ENCODE measurements at places on chromosomes 6 and 20.

- DNase-seq, result no peak
Observed at GRCh38 chr6:151811081-151811480, 3.6 kb downstream of the ESR1 start.

GRCh38 chr6:3878048-3878666, 29.0 kb downstream of the FAM50B start:
- no peak for DNase-seq

GRCh38 chr6:135145063-135145800, 35.9 kb upstream of the MYB start:
- DNase-seq, result no peak

GRCh38 chr6:30136570-30137286, 788 bp downstream of the TRIM40 start:
- DNase-seq, result no peak

- DNase-seq, result no peak
Observed at GRCh38 chr6:75621846-75622245, 20.2 kb downstream of the SENP6 start.

- DNase-seq, result no peak
Observed at GRCh38 chr20:3767110-3767426, 485 bp downstream of the ADISSP start.

DNA sequence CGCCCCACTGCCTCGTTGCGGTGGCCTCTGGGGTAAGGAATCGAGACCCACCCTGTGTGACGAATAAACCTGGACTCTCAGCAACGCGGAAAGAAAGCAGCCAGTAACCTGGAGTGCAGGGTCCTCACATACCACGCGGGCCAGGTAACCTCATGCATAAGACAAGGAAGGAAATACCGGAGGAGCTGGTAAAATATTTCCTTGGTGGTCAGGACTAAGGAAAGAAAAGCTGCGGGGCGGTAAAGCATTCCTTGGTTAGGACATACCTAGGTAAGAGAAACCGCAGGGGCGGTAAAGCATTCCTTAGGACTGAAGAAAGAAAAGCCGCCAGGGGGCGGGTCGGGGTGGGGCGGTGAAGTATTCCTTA, 80.7 kb downstream of the SYTL3 start:
- DNase-seq, result no peak

GRCh38 chr6:11848852-11849731, 70.5 kb upstream of the ADTRP start:
- no peak for DNase-seq

DNA sequence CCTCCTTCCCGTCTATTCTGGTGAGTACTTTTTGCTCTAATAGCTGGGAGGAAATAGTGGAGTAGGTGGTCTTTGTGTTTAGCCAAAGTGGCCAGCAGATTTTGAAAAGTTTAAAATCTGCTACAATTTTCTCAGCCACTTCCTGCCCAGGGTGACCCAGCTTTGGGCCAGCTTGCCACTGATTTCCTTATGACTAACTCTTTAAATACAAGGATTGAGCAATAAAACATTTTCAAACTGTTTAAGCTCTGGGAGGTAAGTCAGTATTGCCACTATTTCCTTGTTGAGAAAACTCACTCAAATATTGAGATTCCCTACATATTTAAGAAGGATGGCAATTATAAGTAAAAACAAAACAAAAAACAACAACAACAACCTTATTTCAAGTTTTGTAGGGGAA, 54.5 kb downstream of the TRMT11 start:
- no peak for DNase-seq

DNA sequence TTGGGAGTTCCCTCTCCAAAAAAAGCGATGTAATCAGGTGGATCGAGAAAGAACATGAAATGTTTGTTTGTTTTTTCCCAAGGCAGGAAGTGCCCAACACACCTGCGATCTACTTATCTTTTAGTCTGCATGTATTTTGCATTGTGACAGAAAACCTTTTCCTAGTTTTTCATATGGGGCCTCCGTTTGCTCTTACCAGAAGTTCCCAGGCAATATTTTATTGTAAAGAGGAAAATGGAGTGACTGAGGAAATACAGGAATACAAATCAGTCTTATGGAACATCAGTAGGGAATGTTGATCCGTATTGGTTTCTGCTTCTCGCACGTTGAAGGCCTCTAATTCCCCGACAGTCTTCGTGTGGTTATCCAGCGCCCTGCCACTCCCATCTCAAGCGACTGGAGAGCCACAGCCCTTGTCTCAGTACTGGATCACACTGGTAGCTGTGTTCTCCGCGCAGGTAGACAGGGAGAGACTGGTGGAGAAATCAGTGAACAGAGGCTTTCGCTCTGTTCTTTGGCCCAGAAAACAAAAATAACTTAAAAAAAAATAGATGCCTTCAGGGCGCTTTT, 107.4 kb downstream of the TRIM27 start:
- DNase-seq, result no peak

- no peak for DNase-seq
Observed at GRCh38 chr6:139407718-139408222, 33.3 kb upstream of the CITED2 start.

GRCh38 chr20:57953638-57954037, 243.8 kb upstream of the PMEPA1 start:
- no peak for DNase-seq

GRCh38 chr6:141174932-141175331, 957.8 kb upstream of the GJE1 start:
- DNase-seq, result no peak

GRCh38 chr6:150937132-150937906, 71.8 kb downstream of the MTHFD1L start:
- DNase-seq, result no peak

DNA sequence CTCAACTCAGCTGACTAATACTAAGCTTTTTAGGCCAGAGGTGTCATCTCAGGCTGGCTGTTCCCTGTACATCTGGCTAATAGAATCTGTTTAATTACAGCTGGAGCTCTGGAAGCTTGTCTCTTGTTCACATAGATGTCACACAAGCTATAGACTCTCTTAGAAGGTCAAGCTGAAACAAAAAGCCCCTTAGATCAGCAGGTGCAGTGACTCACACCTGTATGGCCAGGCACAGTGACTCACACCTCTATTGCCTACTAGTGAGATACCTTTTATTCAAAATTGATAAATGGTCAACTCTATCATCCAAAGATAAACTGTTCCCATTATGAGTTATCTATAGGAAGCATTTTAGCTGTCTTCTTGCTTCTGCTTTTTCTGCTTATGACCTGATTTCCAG, 29.9 kb upstream of the MTHFD1L start:
- no peak for DNase-seq

DNA sequence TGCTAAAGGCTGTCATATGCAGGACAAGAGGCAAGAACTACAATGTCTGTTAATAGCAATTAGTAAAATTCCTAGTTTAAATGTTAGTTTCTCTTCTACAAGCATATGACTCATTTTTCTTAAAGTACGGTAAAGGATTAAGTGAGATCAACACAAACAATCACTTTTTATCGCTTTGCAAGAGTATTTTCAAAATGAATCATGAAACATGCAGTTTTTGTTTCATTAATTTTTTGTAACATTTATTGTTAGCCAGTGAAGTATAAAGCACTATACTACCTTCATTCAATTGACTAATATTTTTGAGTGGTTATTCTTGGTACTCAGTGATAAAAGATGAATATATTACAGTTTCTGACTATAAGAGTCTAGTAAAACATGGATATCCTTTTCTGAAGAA, 138.6 kb downstream of the AHI1 start:
- no peak for DNase-seq

DNA sequence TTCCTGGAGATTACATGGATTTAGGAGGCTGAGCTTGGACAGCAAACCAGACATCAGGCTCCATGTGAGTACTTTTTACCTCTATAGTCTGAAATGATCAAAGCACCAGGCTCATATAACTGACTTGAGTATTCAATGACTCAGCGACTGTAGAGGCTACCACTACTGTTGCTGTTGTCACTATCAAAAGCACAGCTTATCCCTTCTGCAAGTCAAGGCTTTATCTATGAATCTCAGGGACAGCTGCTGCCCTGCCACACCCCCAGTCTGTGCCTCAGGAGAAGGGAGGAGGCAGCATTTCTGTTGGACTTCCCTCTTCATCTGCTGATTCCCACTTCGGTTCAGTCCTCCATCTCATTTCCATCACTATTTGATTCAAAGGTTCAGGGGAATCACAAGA, 80.5 kb upstream of the CNR1 start:
- DNase-seq, result no peak

DNA sequence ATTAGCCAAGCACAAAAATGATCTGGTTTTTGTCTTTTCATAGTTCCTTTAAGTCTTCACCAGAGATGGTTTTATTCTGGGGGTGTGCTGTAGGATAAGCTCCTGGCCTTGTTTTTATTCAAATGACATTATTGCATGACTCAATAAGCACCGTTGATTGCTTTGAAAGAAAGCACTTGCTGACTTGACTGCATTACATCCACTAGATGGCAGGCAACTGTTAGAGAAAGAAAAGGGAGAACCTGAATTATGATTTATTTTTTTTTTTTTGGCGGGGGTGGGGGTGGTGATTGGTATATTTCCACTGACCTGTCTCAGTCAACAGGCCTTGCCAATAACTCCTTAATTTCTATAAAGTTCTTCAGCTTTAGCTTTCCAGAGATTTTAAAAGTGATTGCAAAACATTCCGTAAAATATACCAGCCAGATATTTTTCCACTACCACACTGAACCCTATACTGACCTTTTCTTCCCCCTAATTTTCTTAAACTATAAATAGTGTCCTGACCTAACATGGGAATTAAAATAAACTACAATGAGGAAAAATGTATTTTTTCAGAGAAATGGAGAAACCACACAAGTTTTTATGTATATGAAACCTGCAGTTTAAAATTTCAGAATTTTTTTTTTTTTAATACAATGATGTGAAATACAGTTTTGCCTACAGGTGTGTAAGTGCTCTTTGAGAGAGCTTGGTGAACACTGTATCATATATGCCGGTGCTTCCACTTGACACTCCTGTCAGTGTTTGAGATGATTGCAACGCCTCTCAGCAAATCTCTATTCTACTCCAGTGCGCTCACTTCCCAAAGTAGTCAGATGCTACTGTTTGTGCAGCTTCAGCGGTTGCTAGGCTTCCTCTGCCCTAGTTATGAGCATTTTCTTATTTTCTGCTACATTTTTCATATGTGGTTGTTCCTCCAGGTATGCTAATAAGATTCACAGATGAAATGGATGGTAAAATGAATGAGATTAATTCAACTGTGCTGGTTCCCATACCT, 274.3 kb downstream of the CD109 start:
- DNase-seq, result no peak

- DNase-seq, result no peak
Observed at GRCh38 chr6:32158052-32158451, 4.1 kb downstream of the PPT2 start.

DNA sequence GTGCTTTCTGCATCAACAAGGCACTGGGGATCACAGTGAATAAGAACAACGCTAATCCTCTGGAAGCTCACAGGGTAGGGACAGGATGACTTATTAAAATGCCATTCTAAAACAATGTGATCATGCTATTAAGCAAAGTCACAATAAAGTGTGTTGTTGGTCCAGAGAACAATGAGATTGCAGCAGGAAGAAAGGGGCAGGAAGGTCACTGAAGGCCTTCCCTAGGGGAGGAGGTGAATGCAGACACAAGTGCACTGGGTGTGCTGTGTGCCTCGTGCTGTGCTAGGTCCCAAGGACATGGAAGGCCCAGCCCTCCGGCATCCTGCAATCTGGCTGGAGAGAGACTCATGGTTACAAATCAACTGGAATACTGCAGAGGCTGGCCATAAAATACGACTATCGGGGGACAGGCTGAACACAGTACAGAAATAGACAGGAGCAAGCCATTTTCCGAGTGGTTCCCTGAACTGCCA, 55.7 kb downstream of the LYRM4 start:
- no peak for DNase-seq

DNA sequence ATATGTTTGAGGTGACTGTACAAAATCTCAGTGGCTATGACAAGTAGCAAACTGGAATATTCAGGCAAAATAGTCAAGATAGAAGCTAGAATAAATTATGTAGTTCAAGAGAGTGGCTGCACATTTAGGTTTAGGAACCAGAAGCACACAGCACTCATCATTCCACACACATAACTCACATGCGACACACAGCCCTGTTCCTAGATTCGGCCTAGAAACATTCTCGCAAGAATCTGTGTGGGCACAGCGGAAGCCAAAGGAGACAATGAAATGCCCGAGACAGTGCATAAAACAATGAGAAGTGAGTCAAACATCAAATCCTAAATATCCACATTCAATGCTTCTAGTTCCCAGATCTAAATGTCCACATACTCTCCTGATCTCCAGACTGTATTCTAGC, 9.5 kb upstream of the SUPT3H start:
- DNase-seq, result no peak

DNA sequence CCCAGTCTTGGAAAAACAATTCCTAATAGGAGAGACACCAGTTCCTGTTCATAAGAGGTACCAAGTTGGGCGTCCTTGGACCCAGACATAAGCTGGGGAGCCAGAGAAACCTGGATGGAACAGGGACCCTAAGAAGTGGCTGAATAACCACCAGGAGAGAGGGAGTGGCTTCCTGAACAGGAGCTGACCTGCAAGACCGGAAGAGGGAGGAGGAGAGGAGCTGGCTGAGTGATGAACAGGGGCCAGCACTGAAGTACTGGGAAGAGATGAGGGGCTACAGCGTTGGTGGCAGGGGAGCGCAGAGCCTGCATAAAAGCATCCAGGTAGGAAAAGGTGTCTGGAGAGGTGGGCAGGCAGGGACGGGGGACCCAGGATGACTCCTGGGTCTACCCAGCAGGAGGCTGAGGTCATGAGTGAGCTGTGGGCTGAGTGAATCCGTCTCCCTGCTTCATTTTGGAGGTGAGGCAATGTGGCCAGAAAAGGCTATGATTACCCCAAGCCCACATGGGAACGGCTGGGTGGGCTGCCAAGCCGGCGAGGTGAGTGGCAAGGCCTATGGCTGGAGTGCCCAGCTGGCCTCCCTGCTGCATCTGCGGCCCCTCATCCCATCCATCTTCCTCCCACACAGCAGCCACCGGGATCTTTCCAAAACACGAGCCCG, 34.4 kb upstream of the ZFAND3 start:
- no peak for DNase-seq

DNA sequence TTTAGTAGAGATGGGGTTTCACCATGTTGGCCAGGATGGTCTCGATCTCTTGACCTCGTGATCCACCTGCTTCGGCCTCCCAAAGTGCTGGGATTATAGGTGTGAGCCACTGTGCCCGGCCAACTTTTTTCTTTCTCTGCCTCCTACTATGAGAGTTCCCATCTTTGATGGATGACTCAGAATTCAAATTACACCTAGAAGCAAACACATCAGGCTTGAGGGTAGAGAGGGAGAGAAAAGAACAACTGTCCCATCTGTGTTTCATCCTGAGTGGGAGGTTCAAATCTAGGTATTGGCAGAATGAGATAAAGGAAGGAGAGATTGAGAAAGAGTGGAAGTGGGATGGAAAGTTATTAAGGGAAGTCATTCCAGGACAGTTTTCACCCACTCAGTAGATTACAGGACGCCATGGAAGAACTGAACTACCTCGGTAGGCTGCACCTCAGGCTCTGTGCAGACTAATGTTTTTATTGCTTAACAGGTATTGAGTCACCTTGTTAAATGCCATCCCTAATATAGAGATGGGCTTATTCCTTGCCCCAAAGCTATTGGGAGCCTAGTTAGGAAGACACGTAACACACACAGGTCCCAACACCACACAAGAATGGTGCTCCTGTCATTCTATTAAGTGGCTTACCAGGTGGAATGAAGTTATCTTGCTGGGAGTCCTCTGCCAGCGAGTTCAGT, 275.7 kb downstream of the SOX4 start:
- DNase-seq, result no peak
